ENCODE measurements at places on chromosomes 11 and 22.

DNA sequence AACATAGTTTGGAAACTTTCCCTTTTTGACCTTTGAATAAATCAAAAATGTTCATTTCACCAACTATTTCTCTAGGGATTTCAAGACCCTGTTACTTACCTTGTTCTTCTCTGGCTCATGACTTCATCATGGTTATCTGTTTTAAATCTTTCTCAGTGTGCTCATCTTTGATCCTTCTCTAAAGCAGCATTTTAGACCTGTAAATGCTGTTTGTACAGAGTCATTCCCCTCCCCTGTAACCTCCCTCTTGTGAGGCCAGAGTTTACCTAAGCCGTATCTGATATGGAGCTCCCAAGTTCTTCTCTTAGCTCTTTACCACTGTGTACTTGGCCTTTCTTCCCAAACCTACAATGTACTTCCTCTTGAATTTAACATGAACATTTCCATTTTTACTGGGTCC lies 56.0 kb downstream of the ACER3 start:
- no peak for DNase-seq

DNA sequence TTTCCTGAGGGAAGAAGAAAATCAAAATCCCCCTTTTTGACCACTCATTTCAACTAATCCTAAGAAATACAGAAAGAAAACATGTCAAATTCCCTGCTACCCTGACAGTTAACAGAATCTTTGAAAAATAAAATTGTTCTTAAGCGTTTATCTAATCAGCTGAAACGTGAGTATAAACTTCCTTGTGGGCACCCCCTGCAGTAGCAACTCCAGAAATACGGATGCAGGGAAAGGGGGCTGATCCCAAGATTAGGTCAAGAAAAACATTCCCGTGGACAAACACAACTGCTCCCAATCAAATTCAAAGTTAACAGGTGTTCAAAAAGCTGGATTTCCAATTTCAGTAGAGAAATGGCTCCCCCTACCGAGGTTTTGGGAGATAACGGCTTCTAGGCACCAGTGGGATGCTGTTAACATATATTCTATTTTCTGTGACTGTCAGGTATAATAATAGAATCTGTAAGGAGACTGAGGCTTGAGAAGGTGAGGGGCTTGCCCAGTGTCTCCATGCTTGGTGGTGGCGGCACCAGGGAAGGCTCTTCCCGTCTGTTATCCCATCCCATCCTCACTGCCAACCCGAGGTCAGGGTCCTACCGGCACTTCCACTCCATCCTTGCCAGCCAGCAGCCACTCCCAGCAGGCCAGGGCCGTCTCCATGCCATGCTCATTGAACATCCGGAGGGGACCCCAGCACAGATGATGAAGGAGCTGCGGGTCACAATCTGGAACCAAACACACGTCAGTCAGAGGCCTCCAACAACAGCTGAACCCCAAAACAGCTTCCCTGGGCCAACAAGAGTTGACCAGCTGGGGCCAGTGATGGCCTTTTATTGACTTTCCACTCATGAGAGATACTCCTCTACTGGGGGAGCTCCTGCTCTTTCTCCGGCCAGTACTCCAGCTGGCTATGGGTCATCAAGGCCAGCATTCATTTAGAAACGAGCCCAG lies 32.0 kb upstream of the SERPIND1 start:
- DNase-seq = peak; percentile 75

DNA sequence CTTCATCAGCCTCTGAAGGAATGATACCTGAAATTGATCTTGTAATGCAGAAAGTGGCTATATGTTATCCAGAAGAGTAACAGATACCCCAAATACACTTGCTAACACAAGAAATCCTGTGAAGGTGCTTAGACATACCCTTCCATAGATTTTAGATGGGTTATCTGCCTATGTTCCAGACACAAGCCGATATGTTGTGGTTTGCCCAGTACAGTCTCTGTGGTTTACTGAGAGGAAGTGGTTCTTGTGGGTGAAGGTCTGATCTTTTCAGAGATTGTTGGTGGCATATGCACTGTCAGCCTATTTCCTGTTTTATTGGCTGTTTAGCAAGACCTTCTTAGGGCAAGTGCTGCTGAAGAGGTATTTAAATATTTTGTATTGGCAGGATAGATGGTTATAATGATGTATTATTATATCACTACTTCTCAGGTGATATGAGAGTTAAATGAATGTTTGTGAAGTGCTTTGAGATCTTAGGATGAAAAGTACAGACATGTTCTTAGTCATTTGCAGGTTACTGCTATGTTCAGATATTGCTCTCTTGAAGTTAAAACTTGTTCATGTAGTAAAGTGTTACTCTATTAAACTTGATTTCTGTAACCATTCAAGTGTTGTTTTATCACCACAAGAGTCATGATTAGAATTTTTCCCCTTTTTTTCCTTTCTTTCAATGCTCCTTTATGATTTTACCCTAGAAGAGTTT lies 8.2 kb downstream of the ARHGEF12 start:
- DNase-seq = peak; percentile 98

DNA sequence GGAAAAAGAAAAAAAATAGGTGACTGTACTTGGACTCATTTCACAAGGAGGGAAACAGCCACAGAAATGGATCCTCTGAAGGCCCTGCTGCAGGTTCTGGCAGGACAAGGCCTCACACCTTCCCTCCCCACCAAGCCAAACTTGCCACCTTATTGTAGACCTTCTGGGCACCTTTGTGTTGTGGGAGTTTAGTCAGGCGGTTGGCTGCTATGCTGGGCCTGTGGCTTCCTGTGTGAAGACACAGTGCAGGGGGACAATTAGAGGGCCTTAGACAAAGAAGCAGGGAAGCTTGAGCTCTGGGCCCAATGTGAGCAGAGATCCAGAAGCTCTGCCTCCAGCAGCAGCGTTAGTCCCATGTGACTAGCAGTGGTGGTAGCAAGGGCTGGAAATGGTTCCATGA lies 4.2 kb downstream of the RAB1B start:
- no peak for DNase-seq

GRCh38 chr11:18710545-18710944 lies 12.0 kb downstream of the TMEM86A start:
- no peak for DNase-seq

DNA sequence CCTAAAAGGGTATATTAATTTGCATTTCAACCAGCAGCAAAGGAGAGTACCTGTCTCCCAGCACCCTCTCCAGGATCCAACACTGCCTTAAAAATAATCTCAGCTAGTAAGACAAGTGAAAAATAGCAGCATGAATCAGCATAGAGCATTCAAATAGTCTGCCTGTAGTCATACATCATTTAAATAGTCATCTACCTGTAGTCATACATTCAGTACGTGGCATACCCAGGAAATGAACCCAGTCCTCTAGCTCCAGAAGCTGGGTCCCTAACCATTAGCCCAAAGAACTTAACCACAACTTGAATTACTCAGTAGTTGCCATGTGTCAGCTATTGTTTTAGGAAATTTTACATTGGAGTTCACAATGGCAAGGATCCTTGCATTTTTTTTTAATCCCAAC lies 9.3 kb downstream of the TENM4 start:
- no peak for DNase-seq

DNA sequence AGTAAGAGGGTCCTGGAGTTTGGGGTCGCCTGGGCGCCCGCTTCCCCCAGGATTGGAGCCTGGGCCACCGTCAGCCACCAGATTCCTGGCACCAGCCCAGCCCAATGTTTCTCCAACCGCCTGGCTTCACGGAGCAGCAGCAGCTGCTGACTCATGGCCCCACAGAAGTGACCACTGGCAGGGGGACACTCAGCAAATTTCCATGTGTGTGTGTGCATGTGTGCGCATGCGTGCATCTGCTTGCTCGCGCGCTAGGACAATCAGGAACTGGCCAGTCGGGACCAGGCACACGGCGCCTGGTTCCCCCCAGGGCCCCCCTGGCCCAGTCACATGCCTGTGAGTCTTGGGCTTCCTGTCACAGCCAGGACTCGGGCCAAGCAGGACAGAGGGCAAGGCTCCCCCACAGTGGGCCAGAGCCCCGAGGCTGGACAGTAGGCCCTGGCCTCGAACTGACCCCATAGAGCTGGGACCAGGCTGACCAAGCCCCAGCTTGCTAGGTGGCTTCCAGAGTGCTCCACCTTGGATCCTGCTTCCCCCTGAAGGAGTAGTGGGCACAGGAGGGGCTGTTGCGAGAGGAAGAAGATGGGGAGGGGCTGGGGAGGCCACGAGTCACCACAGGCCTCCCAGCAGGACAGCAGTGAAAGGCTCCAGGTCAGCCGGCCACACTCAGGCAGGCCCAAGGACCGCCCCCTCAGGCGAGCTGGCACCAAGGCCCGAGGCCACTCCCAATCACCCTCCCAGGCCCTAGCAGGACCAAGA lies 3.2 kb downstream of the CTSD start:
- no peak for DNase-seq

- no peak for DNase-seq
Observed at GRCh38 chr11:23851216-23851615, 645.6 kb upstream of the LUZP2 start.

DNA sequence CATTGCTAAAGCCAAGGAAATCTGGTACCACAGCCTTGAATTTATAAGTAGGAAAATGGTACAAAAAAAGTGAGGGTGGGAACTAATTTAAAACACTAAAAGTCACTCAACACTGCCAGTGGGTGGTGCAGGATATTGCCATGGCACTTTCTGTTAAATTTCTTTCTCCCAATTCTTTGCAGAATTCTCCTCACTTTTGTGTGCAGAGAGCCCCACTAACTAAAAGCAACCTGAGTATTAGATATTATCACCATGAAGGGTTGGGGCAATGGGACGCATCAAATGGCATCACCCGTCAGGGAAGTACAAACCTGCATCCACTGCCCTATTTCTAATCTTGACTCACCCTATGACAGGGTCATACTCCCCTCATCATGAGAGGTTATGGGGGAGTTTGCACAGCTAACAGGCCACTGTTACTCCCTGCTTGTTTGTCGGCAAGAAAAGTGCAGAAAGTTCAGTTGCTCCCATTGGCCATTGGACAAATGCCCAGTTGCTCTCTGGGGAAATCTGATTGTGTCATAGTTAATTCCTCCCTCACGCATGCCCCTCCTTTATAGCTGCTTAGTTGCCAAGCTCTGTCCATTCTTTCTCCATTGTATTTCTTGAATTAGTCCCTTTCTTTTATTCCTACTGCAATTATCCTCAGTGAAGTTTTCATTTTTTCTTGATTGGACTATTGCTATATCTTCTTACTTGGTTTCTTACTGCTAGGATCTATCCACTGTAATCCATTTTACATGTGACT lies 93.8 kb upstream of the BLID start:
- DNase-seq = no peak

DNA sequence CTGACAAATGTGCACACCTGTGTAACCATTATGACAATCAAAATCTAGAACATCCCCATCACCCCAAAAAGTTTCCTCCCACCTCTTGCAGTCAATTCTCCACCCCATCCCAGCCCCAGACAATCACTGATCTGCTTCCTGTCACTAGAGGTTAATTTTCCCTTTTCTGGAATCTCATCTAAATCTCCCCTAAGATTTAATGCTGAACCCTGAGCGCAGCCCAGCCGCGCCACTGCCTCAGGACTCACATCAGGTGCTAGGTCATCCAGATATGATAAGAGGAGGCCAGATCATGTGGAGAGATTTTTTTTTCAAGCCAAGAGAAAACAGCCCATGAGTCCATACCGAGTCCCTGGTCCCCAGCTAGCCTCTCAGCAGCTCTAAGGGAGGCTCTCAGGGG lies 4.3 kb upstream of the TMPRSS13 start:
- no peak for DNase-seq

DNA sequence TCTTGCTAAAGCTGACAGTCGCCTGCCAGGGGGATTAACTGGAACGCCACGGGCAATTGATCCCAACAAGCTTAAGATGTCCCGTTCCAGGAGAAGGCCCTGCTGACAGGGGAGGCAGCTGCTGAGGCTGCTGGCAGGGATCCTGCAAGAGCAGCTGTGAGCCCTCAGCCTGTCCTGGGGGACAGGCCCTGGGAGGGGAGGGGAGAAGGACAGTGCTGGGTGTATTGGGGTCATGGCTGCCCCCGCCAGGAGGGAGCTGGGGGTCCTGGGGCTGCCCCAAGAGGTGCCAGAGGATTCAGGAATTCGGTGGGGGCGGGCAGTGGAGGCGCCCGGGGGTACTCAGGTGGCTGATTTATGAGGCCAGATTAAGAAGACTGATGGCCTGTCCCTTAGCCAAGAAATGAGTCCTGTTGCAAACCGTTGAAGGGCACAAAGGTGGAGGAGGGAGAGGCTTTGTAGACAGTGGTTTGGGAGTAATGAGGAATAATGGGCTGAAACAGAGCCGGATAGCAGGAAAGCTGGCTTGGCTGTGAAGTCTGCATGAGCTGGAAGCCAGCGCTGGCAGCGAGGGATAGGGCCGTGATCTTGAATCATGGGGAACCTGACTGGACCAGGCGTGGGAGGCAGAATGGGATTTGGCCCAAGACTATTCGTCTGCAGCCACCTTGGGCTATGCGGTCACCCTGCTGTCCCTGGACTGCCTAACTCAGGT lies 133.5 kb downstream of the CACNA1I start:
- DNase-seq = no peak

DNA sequence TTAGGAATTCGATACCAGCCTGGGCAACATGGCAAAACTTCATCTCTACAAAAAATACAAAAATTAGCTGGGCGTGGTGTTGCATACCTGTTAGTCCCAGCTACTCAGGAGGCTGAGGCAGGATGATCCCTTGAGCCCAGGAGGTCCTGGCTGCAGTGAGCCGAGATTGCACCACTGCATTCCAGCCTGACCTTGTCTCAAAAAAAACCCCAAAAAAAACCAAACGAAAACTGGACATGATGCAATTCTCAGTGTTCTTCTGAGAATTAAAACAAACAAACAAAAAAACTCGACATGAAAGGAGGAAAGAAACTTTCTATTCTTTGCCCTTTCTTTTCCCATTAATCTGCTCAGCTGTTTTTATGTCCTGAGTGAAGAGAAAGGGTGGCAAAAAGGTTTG lies 7.4 kb downstream of the MED17 start:
- DNase-seq = no peak

GRCh38 chr11:124865902-124866851 lies 945 bp downstream of the ROBO3 start:
- DNase-seq = no peak

GRCh38 chr11:92671081-92671480 lies 298.4 kb upstream of the MTNR1B start:
- no peak for DNase-seq

DNA sequence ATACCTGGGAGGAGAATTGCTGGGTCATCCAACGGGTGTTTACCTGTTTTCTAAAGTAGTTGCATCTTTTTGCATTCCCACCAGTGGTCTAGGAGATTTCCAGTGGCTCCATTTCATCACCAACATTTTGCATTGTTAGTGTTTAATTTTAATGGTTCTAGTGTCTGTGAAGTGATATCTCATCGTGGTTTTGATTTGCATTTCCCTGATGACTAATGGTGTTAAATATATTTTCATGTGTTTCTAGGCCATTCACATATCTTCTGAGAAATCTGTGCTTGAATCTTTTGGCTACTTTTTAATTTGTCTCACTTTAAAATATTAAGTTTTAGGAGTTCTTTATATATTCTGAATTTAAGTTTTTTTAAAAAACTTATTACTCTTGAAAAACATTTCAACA lies 439.6 kb downstream of the TMEM135 start:
- DNase-seq = no peak

- no peak for DNase-seq
Observed at GRCh38 chr11:92489826-92490399, 265.3 kb downstream of the FAT3 start.

All from OCI-M1 (cell line).